ENCODE measurements at places on chromosomes 12 and 14. TPM values are rescaled to one million over a fixed set of nuclear protein-coding genes. Genes with fewer than 3 reads are reported as not detected.

GRCh38 chr12:88638388-88638787, 58.1 kb upstream of the KITLG start:
- no peak for DNase-seq

The MAP1LC3B2 gene
- total RNA-seq = not detected

DNA sequence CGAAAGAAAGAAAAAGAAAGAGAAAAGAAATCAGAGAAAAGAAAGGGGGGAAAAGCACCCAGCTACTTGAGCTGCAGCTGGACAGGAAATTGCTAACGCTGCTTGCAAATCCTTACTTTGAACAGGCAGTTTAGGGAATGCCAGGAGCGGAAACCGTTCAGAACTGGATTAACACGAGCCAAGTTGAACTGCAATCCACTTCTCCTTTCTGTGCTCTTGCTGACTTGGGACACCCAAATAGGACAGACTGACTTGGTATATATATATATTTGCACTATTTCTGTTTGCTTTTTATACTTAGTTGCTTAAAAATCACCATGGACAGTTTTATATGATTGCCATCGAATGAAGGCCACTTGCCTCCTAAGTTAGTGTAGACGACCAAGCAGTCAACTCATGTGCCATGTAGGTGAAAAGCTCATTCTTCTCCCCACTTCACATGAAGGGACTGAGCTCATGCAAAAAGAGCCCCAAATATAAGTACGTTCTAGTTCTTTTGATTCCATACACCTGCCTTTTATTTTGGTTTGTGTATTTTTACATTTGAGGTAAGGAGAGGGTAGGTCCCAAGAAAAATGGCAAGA, 5.5 kb downstream of the DUSP6 start:
- DNase-seq = no peak

DNA sequence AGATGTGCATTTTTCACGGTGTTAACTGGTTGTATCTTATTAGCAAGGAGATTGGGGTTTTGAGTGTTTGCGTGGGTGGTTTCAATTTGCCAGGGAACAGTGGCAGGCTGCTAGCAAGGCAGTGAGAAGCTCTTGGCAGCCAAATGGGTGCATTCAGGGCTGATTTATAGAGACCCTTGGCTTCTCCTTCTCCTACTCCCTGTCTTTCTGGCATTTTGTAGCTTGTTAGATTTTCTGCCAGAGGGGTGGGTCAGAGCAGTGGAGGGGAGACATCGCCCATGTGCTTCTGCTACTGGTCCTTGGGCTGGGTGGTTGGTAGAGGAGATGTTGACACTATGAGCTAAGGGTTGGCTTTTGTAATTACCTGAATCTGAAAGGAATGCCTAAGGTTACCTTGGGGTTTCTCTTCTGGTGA, 9.6 kb downstream of the CALM1 start:
- DNase-seq = no peak

The LTBP2 gene
- 33.1 TPM for total RNA-seq

DNA sequence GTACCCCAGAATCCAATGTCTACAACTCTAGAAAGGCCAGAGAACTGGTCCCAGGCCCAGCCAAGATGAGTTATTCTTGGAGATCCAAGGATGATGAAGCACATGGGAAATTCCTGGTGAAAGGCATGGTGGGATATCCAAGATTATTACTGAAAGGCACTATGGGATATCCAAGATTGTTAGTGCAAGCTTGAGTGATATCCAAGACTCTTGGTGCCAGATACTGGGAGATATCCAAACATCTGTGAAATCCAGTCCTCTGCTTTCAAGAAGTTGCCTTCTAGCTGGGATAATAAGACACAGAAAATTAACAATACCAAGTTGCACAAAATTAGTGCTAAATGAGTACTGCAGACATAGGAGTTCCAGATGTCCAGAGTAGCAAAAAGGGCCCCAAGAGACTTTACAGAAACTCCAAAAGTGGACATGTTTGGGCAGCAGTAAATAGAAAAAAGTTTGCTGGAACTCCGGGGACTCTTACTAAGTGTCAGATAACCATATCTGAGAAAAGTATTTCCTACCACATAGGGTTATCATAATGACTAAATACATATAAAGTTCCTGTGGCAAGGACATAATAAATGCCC, 34.6 kb downstream of the PHLDA1 start:
- DNase-seq = no peak

DNA sequence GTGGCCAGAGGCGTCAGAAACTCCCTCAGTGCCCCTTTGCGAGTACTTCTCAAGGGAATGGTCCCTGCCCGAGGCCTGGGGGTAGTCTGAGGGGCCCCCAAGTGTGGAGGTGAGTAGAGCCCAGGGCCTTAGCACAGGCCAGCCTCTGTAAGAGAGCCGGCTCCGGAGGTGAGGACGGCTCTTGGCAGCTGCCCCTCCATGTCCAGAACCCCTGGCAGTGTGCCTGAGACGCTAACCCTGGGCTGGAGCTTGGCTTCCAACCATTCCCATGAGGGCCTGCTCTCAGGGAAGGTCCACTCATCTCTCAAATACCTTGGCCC, 61.7 kb downstream of the PRMT8 start:
- DNase-seq = no peak

Data from epithelial cell of proximal tubule (primary cell).